ENCODE measurements at places on chromosomes 13 and 19.
A peak's percentile ranks its signal among the peaks of the same experiment; 100 is the strongest.

DNA sequence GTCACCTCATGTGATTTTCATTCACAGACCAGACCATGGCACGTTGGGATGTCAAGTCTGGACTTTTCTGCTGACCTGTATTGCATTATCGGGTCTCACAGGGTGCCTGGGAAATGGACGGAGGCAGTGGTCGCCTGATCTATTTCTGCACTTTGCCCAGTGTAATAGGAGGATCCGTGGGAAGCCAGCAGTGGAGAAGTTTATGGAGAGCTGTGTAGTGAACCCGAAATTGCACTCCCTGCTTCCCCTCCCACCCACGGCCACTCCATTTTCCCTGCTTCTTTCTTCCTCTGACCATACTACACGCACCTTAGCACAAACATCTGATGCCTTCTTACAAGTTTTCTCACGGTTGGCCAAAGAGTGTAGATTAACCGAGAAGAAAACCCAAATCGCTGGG lies 16.9 kb downstream of the EFNB2 start:
- no peak for DNase-seq

DNA sequence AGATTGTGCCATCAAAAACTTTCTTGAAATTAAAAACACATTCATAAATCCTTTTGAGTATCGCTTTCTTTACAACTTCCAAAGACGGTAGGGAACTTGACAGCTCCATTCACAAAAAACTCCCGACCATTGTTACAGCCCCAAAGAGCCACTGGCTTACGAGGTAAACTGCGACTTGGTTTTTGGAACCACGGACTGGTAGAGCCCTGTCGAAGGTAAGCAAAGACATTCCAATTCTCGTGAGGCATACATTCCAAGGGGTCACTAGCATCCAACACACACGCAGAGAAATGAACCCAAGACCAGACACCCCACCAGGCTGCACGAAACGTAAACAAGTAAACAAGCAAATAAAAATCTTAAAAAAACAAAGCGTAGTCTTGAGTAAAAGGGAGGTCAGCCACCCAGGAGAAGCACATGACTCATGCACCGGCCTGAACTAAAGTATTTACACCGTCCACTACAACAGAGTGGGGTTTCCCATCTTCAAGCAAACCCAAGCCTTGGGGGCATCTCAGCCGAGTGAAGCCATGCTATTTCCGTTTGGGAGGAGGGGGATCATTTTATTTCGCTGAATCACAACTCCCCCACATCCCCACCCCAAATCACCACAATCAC lies 1.4 kb downstream of the BRD4 start:
- no peak for DNase-seq

GRCh38 chr19:7534531-7535046 lies 928 bp upstream of the PNPLA6 start:
- no peak for DNase-seq

GRCh38 chr19:58544591-58545285 lies 874 bp downstream of the TRIM28 start:
- peak; percentile 62 for DNase-seq

GRCh38 chr19:41226053-41226873 lies 7.2 kb downstream of the AXL start:
- peak; percentile 13 for DNase-seq

DNA sequence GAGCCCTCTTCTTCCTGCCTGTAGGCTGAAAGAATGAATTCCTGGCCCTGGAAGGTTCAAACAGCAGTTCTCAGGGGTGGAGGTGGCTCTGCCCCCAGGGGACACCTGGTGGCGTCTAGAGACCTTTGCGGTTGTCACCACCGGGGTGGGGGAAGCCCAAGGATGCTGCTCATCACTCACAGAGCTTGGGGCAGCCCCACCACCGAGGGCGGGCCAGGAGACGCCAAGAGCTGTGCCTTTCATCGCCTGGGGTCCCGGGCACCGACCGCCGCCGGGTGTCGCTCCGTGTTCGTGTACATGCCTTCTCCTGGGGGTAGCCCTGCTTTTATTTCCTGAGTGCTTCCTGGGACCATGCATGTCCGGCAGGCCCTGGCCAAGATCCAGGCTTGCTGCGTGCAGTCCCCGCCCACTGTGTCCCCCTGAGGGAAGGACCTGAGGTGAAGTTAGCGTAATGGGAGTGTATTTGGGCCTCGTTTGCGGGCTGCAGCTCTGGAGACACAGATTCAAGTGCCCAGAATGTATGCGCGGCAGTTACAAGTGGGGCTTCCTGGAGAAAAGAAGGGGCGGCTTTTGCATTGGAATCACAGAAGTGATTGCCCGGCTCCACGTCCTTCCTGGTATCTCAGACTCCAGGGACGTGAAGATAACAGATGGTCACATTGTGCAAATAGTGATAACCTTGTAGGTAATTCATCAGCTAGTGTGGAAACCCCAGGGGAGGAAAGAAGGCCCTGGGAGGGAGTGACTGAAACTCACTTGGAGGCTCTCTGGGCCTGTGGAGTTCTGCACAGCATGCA lies 7.8 kb downstream of the DOT1L start:
- peak; percentile 72 for DNase-seq

GRCh38 chr13:110915874-110916206 lies 971 bp upstream of the ANKRD10 start:
- DNase-seq: no peak

- no peak for DNase-seq
These were observed 16.2 kb downstream of the CERS1 start for GRCh38 chr19:18879579-18880373.
